ENCODE measurements at places on chromosomes 5 and 9.

DNA sequence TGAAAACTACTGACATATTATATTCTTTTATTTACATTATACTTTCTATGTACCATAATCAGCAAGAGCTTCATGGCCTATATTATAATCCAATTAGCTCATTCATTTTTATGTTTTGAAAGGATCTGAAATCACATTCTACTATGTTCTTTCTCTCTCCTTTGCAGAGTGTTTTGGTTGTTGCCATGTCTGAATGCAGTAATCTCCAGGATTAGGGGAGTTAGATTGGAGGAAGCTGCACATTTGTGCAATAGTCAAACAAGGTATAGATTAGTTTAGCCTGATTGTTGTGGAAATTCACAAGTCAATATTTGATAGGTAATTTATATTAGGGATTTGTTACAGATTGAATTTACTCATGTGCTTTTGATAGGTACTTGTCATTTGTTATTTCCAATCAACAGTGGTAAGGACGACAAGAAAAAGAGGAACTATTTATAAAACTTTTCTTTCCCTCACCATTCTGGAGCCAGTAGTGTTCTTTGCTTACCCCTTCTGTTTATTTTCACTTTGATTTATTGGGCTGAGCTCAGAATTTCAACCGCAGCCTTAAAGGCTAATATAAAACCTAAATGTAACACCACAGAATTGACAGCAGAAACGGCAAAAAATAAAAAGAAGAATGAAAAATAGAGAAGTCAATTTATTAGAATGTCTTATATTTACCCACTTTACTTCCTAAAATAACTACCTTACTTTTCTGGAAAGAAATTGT, 597.0 kb downstream of the CHSY3 start:
- no peak for DNase-seq

DNA sequence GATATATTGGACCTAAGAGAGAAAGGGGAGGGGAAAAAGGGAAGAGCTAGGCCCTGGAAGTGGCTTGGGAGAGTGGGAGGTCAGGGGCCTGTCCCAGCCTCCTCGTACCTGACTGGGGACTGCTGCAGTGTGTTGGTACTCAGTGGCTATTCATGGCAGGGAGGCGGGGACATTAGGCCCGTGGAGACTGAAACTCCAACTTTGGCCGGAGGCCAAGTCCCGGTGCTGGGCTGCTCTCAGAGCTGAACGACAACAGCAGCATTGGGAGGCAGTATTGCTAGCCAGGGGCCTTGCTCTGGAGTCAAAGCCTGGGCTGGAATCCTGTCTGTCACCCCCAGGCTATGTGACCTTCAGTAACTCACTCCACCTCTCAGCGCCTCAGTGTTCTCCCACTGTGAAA, 37.8 kb downstream of the NEURL1B start:
- no peak for DNase-seq

DNA sequence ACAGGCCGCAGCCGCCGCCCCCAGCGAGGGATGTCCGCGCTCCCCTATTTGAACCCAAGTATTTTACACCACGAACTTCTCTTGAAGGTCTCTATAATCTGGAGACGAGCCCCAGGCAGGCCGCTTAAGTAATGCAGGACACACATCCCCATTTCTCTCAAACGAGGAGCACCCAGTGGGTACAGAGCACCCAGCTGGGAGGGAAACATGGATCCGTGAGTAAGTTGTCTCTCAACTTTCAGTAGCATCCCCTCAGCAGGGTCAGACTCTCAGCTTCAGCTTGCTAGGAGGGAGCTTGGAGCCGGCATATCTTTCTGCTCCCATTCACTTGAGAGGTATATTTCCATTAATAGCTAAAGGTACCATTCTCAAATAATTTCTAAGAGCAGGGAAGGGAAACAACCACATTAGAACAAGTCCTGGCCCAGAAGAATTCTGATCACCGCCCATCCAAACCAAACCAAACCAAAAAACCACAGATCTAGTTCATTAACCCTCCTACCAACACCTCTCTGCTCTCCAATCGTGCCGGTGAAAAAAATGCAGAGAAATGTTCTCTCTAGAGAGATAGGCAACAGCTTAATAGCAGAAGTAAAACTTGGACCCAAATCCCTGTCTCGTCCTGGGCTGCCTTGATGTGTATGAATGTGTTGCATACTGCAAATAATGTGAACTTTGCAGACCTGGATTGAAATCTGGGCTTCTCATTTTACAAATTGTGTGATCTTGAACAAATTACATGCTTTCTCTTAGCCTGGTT, 910 bp downstream of the TDRD7 start:
- no peak for DNase-seq

DNA sequence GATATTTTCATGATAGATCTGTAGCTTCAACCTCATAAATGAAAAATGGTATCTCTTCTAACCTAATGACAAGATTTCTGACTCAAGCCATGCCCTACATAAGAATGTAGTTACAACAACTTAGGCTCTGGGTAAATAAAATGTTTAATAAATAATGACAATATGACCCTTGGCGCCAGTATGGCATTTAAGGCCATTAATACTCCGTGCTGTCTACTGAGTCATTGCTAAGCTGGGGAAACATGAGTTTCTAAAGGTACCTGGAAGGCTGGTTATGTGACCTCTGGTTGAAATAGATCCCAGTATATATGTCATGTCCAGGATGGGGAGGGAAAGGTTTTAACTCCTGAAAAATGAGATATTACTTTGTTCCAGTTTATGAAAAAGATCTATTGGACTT, 58.0 kb upstream of the CEMIP2 start:
- DNase-seq: no peak

GRCh38 chr9:104826079-104826775, 62.3 kb downstream of the NIPSNAP3B start:
- DNase-seq: no peak

- peak; percentile 88 for DNase-seq
These were observed 599 bp downstream of the MLLT3 start for GRCh38 chr9:20621471-20622329.

DNA sequence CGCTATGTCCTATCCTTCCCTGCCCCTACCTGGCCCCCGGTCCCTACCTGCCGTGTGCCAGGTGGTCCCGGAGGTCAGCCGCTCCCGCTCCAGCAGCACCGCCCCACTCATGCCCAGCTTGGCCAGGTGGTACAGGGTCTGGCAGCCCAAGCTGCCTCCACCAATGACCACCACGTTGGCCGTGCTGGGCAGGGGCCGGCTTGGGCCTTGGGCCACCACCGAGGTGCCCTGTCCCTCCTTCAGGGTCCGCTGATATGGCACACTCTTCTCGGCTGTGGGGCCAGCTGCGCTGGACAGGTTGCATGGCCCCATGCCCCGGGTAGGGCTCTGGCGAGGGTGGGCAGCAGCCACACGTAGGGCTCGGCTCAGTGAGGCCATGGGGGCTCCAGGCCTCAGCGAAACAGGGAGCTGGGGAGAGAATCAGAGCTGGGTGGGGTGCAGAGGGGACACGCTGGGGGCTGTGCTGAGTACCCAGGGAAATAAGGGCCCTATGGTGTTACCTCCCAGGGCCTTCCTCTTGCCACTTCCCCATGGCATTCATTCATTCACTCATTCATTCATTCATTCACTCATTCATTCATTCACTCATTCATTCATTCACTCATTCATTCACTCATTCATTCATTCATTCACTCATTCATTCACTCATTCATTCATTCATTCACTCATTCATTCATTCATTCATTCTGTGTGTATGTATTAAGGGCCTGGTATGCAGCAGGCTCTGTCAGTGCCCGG, 4.2 kb downstream of the SARDH start:
- no peak for DNase-seq

GRCh38 chr5:111997711-111998110, 240.7 kb upstream of the NREP start:
- no peak for DNase-seq

- no peak for DNase-seq
These were observed 40.7 kb downstream of the MAPK9 start for GRCh38 chr5:180251141-180251540.

DNA sequence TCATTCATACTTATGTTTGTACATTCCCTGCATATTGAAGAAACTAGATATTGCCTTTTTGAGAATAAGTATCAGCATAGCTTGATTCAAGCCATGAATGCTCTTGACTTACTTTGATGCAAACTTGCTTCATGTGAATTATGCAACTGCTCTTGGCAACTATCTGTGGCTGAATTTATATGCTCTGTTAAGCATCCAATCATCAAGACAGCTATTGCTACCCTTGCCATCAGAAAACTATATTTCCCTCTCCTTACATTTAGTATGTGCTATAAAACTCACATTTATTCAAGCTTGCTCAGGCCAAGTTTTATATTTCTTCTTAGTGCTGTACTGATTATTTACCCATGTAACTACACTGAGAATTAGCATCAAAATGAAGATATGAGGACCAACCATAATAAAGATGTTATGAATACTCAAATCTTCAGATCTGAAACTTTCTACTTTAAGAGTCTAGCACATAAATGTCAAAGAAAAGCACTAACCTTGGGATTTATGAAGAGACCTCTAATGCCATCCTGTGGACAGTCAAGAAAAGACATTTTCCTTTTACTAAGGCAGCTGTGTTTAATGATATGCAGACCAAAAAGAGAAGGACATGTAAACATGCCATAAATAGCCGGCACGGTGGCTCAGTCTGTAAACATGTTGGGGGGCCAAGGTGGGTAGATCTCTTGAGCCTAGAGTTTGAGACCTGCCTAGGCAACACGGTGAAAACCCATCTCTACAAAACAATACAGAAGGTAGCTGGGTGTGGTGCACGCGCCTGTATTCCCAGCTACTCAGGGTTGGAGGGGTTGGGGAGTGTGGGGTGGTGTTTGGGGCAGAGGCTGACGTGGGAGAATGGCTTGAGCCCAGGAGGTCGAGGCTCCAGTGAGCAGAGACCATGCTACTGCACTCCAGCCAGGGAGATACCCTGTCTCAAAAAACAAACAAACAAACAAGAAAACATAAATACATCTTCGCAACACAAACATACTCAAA, 267.0 kb upstream of the TYRP1 start:
- no peak for DNase-seq

DNA sequence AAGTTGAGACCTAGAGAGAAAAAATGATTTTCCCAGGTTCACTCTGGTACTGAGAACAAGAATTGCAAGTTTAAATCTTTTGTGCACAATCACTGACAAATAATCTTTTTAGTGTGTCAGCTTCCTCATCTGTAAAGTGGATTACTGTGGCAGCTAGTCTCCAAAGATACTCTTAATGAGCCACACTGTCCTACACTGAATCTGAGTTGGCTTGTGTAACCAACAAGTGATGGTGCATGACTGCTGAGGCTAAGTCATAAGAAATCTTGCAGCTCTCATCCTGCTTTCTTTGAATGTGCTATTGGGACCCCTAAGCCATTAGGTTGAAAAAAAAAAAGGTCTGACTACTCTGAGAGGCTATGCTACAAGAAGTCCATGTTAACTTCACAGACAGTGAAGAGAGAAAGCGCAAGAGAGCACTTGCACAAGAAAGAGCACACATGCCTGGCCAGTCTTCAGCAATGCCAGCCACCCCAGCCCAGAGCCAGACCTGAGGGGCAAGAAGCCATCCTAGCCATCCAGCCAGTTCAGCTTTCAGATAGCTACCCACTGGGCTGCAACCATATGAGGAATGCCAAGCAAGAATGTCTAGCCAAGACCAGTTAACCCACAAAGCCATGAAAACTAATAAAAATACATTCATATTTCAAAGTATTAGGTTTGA, 419.4 kb downstream of the RAB3C start:
- no peak for DNase-seq

DNA sequence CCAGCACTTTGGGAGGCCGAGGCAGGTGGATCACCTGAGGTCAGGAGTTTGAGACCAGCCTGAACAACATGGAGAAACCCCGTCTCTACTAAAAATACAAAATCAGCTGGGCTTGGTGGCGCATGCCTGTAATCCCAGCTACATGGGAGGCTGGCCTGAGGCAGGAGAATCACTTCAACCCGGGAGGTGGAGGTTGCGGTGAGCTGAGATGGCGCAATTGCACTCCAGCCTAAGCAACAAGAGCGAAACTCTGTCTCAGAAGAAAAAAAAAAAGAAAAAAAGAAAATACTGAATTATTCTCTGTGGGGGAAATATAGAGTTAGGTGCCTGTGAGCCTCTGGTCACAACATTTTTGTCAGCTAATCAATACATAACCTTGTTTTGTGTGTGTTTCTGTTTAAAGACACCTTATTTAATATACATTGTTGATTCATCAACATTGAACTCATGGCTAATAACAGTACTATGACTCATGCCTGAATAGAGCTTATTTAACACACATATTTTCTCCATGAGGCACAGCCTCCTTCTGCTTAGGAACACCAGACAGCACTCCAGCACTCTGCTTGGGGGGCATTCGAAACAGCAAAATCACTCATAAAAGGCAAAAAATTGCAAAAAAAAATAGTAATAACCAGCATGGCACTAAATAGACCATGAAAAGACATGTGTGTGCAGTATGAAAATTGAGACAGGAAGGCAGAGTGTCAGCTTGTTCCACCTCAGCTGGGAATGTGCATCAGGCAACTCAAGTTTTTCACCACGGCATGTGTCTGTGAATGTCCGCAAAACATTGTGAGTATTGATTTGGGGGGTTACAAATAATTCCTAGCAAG, at the start of gene IL31RA:
Gene IL31RA (plus strand): TSS at position 519 of the 836 bp plus-strand sequence. CDS start 214 bp downstream, at position 733.
- DNase-seq: no peak

DNA sequence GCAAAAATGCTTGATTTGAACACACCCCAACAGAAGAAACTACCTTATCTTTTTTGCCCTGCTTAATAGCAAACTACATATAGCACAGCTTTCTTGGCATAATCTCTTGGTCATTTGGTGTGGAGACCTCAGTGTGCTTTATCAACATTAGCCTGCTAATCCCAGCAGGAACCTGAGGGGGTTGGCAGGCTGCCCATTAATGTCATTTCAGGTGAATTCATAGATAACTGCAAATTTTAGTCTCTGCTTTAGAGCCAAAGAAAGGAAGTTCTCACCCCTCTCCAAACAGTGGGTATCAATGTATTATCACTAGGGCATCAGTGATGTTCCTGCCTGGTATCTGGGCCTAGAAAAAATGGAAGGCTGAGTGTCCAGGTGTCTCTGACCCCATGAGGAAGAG, 489.0 kb downstream of the NTRK2 start:
- no peak for DNase-seq

DNA sequence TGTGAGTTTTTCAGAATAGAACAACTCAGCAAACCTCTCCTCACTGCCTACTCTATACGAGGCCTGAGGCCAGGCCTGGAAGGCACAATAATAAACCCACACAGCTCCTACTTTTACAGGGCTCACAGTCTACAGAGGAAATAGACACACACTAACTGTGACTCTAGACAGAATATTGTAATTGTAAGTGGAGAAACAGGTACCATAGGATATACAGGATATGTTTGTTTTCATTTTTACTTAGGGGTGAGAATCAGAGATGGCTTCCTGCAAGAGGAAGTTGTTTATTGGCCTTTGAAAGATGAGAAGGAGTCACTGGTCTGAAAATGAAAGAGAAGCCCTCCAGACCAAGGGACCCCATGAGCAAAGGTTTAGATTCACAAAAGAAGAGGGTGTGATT, 35.8 kb upstream of the TGFBR1 start:
- no peak for DNase-seq
